Peyer's patch (tissue), 4 donors: ENCODE measurements at places on chromosomes 6 and 20. TPM values are rescaled to one million over a fixed set of nuclear protein-coding genes. Genes with fewer than 3 reads are reported as not detected.

The OVOL2 gene
- 25.5 TPM for total RNA-seq

DNA sequence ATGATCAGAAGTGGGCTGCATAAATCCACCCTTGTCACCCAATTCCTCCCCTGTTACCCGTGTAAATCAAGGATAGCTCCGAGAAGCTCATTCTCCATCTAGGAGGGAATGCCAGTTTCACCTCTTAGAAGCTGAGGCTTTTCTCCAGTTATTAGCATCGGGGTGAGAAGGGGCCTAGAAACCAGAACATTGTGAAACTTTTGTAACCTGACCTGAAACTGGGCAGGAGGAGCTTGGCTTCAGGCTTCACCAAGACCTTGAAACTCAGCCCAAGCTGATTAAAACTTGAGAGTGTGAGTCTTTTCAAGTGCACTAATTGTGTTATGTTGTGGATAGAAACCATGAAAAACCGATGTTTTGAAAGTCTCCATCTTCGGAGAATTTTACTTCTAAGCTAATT is 103.1 kb downstream of the BMP2 start:
- DNase-seq: no peak

DNA sequence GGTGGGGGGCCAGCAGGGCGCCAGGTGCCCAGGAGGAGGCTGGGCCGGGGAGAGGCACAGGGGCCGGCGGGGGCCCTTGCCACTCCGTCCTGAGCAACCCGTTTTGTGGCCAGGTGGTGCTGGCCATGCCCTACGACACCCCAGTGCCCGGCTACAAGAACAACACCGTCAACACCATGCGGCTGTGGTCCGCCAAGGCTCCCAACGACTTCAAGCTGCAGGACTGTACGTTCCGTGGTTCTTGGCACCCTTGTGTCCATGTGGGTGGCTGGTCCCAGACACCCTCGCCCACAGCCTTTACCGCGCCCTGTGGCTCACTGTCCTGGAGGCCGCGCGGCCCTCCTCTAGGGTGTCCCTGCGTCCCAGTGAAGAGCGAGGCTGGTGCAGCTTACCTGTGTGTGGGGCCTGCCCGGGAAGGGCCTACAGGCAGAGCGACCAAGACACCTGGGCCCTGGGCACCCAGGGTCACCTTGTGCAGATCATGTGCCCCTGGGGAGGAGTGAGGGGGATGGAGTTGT is 28.7 kb downstream of the PYGB start:
- peak; percentile 43 for DNase-seq

The ARMH2 gene
- not detected for total RNA-seq

The SLC12A5 gene
- total RNA-seq: not detected

The SLC17A3 gene
- total RNA-seq: not detected

- DNase-seq: no peak
Observed at GRCh38 chr6:10617008-10617696, 77.3 kb downstream of the C6orf52 start.

GRCh38 chr6:27838945-27839625 is 73.1 kb downstream of the OR2B2 start:
- peak; percentile 79 for DNase-seq

The RAET1L gene
- not detected for total RNA-seq

The CST3 gene
- 221 TPM for total RNA-seq

DNA sequence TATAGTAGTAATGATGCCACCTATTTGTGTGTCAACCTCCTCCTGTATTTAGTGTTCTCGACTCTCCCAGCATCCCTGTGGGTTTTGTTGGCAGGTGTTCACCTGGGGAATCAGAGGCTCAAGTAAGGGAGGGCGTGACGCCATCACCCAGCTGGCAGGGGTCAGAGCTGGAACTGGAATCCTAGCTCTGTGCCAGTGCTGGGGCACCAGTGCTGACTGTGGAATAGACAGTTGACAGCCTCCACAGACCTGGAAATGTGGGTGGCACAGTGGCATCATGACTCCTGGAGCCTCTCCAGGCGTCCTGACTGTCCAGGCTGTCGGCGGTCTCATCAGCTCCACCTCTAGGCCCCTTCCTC is 102.8 kb downstream of the SYCP2 start:
- DNase-seq: no peak

DNA sequence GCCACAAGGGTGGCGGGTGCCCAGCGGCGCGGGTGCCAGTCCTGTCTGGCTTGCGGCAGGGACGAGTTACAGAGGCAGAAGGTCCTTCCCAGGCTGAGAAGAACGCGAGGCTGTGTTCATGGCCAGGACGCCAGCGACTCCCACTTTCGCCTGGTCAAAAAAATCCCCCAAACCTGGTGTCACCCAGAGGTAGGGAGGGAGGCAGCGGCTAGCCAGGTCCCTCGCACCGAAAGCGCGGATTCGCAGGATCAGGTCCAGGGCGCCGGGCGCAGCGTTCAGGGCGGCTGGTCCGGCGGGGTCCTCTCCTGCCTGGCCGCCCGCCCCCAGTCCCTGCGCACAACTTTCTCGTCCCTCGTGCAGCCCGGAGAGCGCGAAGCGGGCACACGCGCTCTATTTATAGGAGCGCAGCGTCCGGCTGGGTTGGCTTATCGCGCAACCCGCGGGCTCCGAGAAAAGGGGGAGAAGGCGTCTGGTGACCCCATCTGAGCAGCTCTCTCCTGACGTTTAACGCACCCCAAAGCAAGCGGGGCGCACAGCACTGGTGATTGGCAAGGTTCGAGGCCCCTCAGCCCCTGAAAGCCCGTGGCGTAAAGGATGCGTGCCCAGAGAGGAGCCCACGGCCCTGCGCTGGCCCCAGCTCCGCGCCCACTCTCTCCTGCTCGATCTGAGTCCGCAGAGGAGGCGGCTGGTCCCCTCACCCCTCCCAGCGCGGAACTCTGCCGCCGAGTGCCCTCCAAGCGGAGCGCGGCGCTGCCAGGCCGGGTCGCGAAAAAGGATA is 519 bp downstream of the CBLN4 start:
- DNase-seq: no peak

DNA sequence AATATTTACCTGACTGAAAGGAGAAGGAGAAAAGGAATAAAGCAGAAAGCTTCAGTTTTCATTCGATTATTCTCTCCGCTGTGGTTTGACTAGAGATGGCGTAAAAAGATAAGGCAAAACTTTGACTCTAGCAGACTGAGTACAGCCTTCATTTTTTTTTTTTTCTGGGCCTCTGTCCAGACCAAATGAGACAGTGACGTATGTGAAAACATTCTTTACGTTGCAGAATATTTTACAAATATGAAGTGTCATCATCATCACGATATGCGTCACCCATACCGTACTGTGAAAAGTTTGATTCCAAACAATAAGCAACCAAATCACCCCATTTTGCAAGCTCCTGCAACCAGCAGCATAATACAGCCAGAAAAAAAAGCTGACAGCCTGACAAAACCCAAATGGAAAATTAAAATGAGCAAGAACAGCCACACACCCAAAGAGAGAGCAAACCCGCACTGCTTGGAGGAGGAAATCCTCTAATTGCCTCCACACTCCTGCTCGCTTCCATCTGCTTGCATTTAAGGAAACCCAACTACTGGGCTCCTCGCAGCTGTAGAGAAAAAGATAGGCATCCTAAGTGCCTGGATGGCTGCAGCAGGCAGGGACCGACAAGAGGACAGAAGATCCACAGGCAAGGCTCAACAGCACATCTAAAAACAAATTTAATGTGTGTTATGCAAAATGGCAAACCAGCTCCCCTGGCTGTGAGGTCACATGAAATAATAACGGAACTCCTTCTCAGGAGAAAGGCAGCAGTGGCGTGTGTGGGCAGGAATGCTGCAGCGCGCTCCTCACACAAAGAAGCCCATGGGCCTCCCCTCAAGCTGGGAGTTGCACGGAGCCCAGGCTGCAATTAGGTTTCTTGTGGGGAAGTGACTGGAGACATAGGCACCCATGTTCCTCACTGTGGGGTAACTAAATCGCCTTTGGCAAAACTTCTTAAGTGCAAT is 113.1 kb downstream of the FYN start:
- no peak for DNase-seq

DNA sequence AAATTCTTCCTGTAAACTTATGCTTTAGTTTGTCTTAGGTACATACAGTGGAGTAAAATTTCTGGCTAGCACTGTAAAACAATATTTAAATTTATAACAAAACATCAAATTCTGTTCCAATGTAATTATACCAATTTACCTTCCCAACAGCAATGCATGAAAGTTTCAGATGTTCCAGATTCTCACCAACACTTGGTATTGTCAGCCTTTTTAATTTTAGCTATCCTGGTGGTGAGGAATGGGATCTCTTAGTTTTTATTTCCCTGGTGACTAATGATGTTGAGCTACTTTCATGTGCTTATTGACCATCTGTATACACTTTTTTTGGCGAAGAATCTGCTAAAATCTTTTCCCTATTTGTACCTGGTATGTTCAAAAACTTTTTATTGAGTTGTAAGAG is 76.1 kb upstream of the PHACTR1 start:
- DNase-seq: no peak

DNA sequence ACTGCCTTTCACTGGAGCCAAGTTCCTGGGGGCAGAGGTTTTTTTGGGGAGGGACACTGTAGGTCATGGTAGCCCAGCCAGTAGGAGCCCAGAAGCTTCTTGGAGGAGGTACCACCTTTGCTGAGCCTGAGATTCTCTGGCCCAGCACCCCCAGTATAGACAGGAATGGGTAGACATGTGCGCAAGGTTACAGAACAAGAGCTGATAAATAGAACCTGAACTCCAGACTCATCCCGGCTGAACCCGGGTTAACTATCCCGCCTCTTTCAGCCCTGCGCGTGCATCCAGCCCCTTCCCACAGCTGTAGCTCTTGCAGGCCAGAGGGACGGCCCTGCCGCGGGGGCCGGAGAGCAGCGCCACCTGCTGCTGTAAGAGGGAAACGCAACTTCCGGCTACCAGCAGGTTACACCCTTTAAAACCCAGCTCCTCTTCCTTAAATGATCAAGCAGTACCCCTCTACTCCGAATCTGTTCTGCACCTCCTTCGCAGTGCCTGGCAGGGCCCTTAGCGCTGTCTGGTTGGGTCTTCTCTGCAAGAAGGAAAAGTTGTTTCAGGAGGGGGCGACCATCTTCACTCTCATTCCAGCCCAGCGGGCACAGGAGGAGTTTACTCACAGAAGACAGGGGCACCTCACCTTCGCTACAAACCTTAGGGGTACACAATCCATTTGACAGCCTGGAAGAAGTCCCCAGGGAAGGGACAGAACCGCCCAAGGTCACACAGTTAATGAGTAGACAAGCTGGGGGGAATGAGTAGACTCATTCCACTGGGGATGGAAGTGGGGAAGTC is 7.5 kb downstream of the SRXN1 start:
- DNase-seq: peak; percentile 34

- no peak for DNase-seq
Observed at GRCh38 chr6:13427316-13427715, 60.1 kb downstream of the GFOD1 start.

GRCh38 chr6:25446830-25447569 is 167.8 kb downstream of the CARMIL1 start:
- no peak for DNase-seq

GRCh38 chr20:45695496-45695895 is 6.3 kb upstream of the WFDC13 start:
- no peak for DNase-seq

GRCh38 chr6:13989496-13990144 is 64.9 kb downstream of the RNF182 start:
- no peak for DNase-seq

The SLC32A1 gene
- not detected for total RNA-seq

The POU5F1 gene
- 62.1 TPM for total RNA-seq

DNA sequence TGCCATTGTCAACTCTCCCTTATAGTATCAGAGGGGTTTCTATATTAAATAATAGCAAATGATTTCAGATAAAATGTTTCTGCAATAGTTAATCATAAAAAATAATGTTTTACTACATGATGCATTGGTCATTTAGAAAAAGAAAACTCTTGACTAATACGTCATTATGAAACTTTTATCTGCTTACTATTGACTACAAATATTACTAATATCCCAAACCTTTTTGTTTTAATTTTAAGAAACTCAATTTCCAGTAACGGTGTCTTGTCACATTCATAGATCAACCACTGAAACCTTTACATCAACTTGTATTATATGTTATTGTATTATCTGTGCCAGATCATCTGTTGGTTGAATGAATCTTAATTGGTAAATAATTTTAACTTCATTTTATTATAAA is 482.9 kb upstream of the SLC35B3 start:
- DNase-seq: no peak

GRCh38 chr6:17066610-17067009 is 35.2 kb upstream of the STMND1 start:
- DNase-seq: no peak

DNA sequence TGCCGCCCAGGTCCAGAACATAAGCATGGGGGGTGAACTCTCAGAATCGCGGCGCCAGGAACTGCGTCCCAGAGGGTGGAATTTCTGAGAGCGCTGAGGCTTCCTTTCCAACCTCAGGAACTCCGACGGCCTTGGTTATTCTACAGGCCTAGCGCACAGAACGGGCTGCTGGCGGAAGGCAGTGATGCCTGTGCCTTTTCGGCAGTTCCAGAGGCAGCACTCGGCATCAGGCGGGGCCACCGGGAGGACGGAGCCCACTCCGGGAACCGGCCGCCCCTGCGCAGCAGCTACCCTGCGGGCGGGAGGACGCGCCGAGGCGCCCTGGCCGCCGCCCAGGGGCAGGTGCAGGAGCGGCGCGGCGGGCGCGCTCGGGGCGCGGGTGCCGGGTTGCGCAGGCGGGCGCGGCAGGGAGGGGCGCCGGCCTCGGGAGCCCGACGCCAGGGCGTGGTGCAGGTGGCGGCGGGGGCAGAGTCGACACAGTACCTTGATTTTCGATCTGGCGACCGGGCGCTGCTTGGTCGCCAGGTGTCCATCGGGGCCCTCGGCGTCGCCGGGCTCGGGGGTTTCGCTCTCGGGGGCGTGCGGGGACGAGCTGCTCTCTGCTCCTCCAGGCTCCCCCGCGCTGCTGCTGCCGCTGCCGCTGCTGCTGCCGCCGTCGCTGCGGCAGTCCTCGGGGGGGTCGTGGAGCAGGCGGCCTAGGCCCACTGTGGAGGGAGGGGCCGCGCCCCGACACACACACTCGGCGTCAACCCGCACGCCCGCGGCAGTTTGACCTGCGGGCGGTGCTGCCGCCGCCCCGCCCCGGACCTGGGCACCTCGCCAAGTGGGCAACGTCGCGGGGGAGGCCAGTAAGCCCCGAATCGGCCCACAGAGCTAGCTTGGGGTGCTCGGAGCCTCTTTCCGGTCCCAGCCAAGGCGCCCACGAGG is 1.3 kb downstream of the OVOL2 start:
- DNase-seq: no peak

The FOXS1 gene
- total RNA-seq: not detected

The BCAS1 gene
- total RNA-seq: 35.0 TPM

The MOCS1 gene
- 58.4 TPM for total RNA-seq

GRCh38 chr20:49157146-49157545 is 31.0 kb downstream of the STAU1 start:
- no peak for DNase-seq

- peak; percentile 68 for DNase-seq
Observed at GRCh38 chr6:36386495-36387439, 702 bp downstream of the ETV7 start.

DNA sequence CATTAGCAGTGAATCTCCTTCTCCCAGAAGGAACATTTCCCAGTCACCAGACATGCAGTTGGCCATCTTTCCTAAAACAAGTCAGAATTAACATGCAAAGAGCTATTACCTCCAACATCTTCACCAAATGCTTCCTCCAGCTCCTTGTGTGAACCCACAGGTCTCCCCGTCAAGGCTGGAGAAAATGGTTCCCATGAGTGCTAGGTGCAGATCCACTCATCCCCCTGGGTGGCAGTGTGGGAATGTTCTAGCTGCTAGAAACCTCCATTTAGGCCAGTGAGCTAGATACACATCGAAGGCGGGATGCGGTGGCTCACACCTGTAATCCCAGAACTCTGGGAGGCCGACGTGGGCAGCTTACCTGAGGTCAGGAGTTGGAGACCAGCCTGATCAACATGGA is 603.9 kb upstream of the SLC35B3 start:
- no peak for DNase-seq

The DOK5 gene
- not detected for total RNA-seq

The MDN1 gene
- 62.7 TPM for total RNA-seq

- DNase-seq: no peak
Observed at GRCh38 chr6:42135722-42136121, 6.7 kb downstream of the C6orf132 start.
